Breast epithelium (tissue), 4 donors: ENCODE measurements at places on chromosomes 5 and 9.

- no peaks in the 10 kb centered on the region for H3K27me3 ChIP-seq
- peak overlapping the region; percentile 86 for H3K27ac ChIP-seq
- no peaks in the 10 kb centered on the region for H3K4me1 ChIP-seq
- peak; percentile 23 for DNase-seq
- H3K4me3 ChIP-seq, result peak overlapping the region; percentile 78
Observed at GRCh38 chr9:4299005-4299795, 668 bp downstream of the GLIS3 start.

- no peak overlapping the region for H3K4me3 ChIP-seq
- H3K27me3 ChIP-seq, result no peaks in the 10 kb centered on the region
- no peak for DNase-seq
- no peak overlapping the region for H3K27ac ChIP-seq
- no peaks in the 10 kb centered on the region for H3K4me1 ChIP-seq
Observed at GRCh38 chr5:31133488-31133887, 60.0 kb upstream of the CDH6 start.

- H3K27me3 ChIP-seq, result no peaks in the 10 kb centered on the region
- H3K27ac ChIP-seq, result no peak overlapping the region
- no peak overlapping the region for H3K4me3 ChIP-seq
- H3K36me3 ChIP-seq, result no peaks in the 10 kb centered on the region
- no peak for DNase-seq
- H3K4me1 ChIP-seq, result peaks cover 2% of the 10 kb centered on the region
Observed at GRCh38 chr9:4594545-4594944, 67.5 kb upstream of the PLPP6 start.

- no peaks in the 10 kb centered on the region for H3K4me1 ChIP-seq
- H3K27ac ChIP-seq, result no peak overlapping the region
- no peaks in the 10 kb centered on the region for H3K36me3 ChIP-seq
- H3K4me3 ChIP-seq, result no peak overlapping the region
- DNase-seq, result no peak
Observed at GRCh38 chr5:31244921-31245320, 51.4 kb downstream of the CDH6 start.
